ENCODE measurements at places on chromosomes 11 and 22.

- DNase-seq = no peak
Measured at GRCh38 chr11:107050121-107050520, 31.8 kb upstream of the GUCY1A2 start.

GRCh38 chr11:57321388-57322255 is 3.1 kb downstream of the TNKS1BP1 start:
- no peak for DNase-seq

GRCh38 chr22:49531368-49531791 is 296.3 kb downstream of the BRD1 start:
- no peak for DNase-seq

- DNase-seq = no peak
Measured at GRCh38 chr11:88246696-88247095, 71.5 kb upstream of the RAB38 start.

DNA sequence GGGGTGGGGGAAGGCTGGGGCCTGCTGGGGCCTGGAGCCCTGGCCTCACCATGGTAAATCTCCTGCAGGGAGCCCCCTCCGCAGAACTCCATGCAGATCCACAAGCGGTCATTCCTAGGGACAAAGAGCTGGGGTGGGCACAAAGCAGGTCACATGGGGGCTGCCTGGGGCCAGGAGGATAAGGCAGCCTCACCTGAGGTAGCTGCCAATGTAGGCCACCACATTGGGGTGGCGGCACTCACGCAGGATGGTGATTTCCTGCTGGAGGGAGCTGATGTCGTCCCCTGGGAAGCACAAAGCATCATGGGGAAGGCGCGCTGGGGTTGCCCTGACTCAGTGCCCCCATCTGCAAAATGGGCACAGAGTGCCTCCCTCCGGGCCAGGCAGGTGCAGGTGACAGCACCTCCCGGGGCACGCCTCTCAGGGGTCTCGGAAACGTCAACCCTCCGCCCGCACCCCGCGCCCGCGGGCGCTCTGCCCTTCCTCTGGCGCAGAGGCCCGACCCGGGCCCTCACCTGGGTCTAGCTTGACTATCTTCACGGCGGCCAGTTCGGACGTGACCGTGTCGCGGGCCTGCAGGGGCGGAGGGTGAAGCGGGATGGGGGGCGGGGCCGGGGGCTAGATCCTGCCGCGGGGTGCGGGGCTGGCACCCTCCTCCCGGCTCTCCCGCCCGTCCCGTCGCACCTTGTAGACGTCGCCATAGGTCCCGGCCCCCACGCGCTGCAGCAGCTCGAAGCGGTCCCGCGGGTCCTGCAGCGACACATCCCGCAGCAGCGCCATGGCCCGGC is 450 bp downstream of the MAP4K2 start:
- DNase-seq = no peak

DNA sequence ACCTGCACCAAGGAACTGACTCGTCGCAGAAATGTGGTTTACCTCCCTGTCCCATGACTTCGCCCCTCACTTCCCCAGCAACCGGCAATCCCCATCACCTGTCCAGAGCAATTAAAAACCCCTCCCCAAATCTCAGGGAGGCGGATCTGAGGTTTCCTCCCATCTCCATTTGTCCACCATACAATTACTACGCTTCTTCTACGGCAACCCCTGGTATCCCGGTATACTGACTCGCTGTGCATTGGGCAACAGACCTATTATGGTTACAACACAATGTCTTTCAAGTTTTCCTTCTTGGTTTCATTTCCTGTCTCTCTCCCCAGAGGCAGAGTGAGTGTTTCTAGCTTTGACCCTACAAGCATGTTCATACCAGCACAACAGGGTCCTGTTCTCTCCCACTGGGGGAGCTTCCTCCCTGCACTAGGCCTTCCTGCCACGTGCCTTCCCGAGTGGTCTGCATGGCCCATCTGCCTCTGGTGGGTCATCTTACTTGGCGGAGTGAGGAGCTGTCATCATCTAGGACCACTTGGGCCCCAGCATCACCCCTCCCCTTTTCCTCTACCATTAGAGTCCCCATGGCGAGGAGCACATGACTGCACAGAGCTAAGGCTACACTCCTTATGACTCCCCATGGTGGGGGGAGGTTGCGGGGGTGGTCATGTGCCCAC is 30.3 kb upstream of the NAP1L4 start:
- no peak for DNase-seq

DNA sequence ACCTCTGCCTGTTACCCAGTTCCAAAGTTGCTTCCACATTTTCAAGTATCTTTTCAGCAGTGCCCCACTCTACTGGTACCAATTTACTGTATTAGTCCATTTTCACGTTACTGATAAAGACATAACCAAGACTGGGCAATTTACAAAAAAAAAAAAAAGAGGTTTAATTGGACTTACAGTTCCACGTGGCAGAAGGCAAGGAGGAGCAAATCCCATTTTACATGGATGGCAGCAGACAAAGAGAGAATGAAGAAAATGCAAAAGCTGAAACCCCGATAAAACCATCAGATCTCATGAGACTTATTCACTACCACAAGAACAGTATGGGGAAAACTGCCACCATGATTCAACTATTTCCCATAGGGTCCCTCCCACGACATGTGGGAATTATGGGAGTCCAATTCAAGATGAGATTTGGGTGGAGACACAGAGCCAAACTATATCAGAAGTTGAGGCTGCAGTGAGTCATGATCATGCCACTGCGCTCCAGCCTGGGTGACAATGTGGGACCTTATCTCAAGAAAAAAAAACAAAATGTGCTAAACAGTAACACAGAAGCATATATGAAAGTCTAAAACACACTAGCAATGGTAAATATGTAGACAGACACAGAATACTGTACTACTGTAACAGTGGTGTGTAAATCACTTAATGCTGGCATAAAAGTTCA is 190.3 kb upstream of the ZC3H12C start:
- DNase-seq = no peak

GRCh38 chr11:92050305-92050704 is 174.3 kb upstream of the FAT3 start:
- no peak for DNase-seq

DNA sequence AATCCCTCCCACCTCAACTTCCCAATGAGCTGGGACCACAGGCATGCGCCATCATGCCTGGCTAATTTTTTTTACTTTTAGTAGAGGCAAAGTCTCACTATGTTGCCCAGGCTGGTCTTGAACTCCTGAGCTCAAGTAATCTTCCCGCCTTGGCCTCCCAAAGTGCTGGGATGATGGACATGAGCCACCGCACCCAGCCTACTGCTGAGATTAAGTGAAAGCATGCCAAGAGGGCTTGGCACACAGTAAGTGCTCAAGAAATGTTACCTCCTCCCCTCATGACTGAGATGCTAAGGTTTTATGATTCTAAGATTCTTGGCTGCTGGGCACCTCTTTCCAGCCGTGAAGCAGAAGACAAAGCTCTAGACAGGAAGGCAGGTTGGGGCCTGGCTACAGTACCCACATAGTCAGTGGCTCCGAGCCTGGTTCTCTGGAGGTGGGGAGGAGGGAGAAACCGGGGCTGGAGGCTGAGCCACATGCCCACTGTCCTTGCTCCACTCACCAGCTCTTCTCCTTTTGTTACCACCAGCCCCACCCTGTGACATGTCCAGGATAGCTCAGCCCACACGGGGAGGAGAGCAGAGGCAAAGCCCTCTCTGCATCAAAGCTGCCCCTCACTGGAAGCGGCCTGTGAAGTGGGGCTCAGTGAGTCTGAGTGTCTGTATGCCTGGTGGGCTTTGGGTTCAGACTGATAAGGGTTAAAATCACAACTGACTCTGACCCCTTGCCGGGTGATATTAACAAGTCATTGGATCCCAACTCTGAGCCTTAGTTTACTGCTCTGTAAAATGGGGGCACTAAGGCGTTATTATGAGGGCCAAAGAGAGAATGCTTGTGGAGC is 12.9 kb downstream of the ARHGEF17 start:
- no peak for DNase-seq

DNA sequence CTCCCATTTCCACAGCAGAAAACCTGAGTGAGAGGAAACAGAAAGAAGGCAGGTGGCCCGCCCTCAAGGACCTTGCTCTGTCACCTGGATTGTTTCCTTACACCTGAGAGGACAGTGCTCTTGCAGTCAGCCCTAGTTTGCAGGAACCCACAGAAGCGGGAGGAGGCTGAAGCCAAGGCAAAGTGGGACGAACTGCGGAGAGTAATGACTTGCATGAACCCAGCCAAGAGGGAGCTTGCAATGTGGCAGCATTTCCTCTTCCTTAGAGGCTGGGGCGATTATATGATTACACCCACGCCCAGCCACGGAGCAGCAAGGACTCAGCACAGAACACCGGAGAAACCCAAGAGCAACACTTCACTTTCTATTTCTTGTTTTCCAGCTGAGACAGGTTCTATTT is 102.6 kb downstream of the SPON1 start:
- no peak for DNase-seq

GRCh38 chr11:30916764-30917163 is 330.6 kb upstream of the MPPED2 start:
- DNase-seq = no peak

- no peak for DNase-seq
Measured at GRCh38 chr22:49373801-49374226, 453.9 kb downstream of the BRD1 start.

- DNase-seq = no peak
Measured at GRCh38 chr11:123381817-123382554, 48.1 kb upstream of the GRAMD1B start.

GRCh38 chr11:86811637-86812321 is 11.4 kb downstream of the PRSS23 start:
- no peak for DNase-seq

GRCh38 chr22:45262931-45263462 is 21.8 kb upstream of the UPK3A start:
- no peak for DNase-seq

GRCh38 chr11:79078456-79078855 is 362.4 kb downstream of the TENM4 start:
- no peak for DNase-seq

- no peak for DNase-seq
Measured at GRCh38 chr22:48982321-48982905, 845.3 kb downstream of the BRD1 start.

DNA sequence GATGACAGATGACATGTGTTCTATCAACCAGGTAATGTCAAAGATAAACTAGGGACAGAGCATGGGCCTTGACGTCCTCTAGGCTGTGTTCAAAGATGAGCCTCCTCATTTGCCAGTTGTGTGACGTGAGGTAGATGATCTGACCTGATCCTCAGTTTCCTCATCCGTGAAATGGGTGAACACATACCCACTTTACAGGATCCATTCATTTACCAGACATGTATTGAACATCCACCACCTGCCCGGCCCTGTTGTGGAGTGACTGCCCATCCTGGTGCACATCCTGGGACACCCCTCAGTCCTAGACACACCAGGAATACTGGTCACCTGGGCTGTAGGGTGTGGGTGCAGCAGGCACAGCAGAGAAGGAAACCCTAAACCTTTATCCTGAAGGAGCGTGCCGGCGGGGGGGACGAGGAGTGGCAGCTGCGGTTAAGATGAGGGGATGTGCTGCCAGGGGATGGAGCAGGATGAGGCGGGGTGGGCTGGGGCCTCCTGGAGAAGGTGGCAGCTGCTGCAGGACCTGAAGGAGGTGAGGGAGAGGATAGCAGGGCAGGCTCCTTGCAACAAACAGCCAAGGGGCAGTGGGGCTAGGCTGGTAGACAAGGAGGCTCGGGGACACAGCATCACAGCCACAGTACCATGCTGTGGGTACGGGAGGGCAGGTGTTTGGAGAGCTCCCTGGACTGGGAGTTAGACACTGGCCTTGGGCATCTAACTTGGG is 8.4 kb downstream of the CLDN5 start:
- no peak for DNase-seq

GRCh38 chr22:28674121-28674563 is 5.5 kb downstream of the TTC28 start:
- no peak for DNase-seq

DNA sequence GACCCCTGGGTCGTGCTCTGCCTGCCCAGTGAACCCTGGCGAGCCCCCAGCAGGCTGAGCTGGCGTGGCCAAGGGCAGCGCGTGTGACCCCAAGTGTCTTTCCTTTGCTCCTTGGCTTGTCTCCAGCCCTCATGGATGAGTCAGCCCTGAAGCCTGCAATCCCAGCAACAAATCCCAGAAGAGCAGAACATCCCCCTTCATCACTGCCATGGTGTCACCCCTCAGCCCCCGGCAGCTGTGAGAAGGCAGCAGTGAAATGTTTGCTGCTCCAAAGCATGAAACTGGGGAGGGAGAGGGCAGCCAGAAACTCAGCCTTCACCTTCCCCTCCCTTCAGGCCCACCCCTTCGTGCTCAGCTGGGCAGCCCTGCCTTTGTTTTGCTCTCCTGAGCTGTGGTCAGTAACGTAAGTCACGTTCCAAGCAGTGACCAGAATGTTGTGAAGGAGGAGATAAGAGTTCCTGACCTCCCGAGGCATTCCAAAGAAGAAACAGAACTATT is 29.8 kb downstream of the ADAMTS15 start:
- no peak for DNase-seq

- DNase-seq = no peak
Measured at GRCh38 chr22:44672632-44673031, 29.4 kb upstream of the PRR5 start.

DNA sequence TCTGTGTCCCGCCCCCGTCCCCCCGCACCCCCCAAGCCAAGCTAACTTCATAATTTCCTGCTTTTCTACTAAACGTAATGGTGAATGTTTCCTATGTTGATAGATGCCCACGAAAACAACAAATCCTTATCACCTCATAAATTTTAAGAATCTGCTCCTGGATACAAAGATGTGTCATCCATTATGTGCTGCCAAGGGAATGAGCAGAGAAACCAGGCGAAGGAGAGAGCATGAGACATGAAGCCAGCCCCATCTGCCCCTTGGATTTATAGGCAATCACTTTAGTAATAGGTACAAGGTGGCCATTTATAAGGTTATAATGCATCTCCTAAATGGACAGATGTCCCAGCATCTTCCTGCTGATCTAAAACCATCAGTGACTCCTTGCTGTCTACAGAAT is 30.3 kb downstream of the LAYN start:
- DNase-seq = no peak

- no peak for DNase-seq
Measured at GRCh38 chr11:106398502-106399075, 321.1 kb downstream of the AASDHPPT start.

DNA sequence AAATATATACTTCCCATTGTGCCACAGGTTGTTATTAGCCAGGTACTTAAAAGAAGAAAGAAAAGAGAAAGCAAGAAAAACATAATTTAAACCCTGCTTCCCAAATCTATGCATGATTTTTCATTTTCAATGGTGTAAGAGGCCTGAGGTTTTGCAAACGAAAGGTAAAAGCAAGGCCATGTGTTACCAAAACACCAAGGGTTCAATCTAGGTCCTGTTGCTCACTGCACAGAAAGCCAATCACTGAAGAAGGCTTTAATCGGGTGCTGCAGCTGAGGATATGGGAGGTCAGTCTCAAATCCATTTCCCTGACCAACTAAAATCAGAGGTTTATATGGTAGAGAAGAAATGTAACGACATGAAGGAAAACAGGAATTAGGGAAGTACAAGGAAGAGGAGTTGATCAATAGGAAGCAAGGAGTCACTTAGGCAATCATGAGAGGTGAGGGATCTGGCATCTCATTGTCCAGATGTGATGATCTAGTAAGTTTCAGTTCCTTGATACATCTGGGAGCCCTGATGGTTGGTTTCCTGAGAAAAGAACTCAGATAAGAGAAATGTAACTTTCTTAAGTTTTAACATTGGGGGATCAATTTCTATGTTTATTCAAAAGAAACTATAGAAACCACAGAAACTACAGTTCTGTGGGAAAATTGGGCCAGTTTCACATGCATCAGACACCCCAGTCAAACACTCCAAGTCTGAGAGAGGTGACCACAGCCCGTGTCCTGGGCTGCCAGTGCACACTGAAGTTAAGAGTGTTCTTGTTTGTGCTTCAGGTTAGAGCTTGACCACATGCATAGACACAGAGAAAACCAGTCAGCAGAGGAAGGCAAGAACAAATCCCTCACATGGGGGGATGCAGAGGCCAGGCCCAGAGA is 18.1 kb upstream of the DKK3 start:
- no peak for DNase-seq

- no peak for DNase-seq
Measured at GRCh38 chr11:1298695-1299492, 10.5 kb downstream of the TOLLIP start.
